AG09309 (cell line): ENCODE measurements at places on chromosomes 2 and 18.

GRCh38 chr2:176854062-176854461 is 358.5 kb upstream of the HNRNPA3 start:
- no peak for DNase-seq

- peak; percentile 11 for DNase-seq
Observed at GRCh38 chr2:157777427-157777826, 98.7 kb downstream of the ACVR1 start.

DNA sequence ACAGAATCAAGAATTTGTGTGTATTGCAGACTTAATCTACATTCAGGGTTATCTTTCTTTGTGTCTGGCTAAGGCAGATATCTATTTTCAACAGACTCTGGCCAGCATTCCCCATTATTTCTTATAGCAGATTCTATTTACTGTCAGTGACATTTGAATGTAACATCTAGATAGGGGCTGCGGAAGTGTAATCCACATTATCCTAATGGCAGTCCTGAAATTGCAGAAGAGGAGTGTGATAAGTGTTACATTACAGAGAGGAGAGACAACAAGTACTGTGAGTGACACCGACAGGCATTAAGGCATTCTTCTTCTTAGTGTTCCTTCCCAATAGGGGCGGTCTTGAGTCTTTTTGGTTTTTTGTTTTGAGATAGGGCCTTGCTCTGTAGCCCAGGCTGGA is 598.2 kb upstream of the NXPH2 start:
- DNase-seq = no peak

DNA sequence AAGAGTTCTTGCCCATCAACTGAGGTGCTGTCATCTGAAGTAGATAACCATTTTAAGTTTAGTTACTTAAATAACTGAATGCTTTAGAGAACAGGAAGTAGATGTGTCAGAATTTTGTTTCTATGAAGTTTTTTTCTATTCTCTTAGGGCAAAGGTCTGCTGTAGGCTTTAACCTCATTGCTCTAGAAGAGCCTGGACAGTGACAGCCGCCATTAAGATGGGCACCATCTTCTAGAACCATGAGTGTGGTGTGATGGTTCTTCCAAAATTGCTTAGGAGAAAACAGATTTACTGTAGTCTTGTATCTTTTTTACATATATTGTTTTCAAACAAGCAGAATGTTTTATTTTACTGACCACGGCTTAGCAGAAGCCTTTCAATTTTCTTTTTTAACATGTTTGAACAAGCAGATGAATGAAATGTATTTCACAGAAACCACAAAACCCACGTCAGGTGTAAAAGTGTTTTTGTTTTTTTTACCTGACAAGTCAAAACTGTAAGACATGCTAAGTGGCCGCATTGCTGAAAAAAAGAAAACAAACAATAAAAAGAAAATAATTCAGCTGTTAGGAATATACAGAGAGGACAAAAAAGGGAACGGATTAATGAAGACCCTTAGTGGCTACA is 77.9 kb downstream of the PRELID3A start:
- DNase-seq = no peak

- DNase-seq = no peak
Observed at GRCh38 chr18:35771172-35771571, 189.6 kb downstream of the GALNT1 start.
